NCI-H1048 (cell line): ENCODE measurements at places on chromosomes 13 and 19.

DNA sequence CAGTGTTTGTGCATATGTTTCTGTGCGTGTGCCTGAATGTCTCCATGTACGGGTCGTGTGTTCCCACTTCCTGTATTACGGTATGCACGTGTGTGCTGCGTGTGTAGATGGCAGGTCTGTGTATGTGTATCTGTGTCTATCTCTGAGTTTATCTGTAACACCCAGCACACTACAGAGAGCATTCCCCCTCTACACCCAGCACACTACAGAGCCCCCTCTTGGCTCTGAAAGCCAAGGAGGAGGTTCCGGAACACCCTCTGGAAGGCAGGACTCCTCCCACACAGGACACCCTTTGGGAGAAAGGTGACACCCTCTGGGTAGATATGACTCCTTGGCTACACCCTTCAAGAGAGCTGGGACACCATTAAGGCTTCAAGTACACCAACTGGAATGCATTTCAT, 2.1 kb upstream of the ERFL start:
- no peak for DNase-seq

- DNase-seq: no peak
These were observed 35.0 kb downstream of the ITM2B start for GRCh38 chr13:48268019-48268418.

DNA sequence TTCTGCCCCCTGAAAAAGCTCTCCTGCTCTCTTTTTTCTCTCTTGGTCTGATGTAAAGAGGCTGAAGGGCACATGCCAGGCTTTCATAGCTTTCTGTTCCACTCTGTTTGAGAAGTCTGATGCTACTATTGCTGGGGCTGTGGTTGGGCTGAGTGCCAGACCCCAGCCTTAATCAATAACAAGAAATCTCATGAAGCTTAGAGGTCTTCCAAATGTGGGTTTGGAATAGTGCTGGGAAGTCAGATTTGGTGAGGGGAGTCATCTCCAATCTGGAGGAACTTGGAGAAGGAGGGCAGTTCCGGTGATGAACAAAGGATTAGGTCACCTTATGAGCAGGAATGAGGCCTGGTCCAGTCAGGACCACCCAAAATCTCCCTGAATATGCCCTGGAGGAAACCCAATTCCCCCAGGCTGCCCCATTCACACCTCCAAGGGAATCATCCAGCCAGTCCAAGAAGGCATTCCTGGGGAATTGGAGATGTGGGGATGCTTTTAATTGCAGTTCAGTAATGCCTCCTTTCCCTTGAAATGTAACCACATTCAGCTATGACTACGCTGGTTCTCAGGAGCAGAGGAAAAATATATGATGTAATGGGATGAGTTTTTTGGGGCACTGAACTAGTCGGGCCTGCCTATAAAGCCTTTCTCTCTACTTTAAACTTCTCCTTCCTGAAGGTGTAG, 102.0 kb downstream of the STARD13 start:
- DNase-seq: no peak

DNA sequence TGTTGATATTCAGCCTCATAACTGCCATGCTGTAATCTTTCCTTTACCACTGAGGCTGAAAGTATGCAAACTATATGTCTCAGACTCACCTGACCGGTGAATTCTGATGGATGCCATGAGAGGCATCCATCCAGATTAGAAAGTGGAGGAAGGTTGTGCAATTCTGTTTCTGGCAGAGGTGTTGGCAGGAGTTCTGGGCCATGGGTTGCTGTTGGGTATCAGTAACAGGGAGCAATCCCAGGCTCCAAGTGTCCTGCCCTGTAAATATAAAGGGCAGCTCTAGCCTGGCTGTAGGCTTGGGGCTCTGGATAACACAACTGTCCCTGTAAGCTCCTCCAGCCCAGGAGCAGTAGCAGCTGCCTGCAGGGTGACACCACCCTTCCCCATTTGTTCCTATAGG, 77.4 kb upstream of the ABCC4 start:
- DNase-seq: no peak

DNA sequence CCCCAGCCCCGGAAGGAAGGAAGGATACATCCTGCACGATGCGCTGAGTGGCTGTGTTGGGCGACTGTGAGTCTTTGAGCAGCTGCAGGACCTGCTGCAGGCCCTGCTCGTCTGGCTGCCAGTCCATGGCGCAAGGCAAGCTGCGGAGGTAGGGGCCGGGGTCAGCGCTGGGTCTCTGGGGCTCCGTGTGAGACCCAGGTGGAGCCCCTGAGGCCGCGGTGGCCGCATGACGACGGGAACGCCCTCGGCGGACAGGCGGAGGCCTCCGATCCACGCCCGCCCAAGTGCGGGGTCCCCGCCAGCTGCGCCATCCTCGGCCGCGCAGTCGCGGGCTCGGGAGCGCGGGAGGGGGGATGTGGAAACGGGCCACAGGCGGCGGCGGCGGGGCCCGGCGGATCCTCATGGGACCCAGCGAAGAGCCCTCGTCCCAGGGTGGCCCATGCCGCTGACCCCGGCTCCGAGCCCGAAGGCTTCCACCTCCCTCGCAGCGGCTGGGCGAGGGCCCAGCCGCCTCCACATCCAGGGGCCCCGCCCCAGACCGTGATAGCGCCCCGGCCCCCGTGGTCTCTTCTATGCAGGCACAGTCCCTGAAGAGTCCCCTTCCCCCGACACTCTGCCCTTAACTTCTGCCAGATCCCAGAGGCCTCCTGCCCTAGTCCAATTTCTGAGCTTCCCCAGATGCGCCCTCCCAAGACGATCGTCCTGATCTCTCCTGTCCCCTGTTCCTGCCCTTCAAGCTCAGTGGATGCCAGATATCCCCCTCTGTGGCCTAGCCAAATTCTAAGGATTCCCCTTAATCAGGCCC, 2.7 kb downstream of the TNPO2 start:
- no peak for DNase-seq

- DNase-seq: no peak
These were observed 202.2 kb downstream of the SUCLA2 start for GRCh38 chr13:47798906-47799305.
